ENCODE measurements at places on chromosomes 16 and 17.

DNA sequence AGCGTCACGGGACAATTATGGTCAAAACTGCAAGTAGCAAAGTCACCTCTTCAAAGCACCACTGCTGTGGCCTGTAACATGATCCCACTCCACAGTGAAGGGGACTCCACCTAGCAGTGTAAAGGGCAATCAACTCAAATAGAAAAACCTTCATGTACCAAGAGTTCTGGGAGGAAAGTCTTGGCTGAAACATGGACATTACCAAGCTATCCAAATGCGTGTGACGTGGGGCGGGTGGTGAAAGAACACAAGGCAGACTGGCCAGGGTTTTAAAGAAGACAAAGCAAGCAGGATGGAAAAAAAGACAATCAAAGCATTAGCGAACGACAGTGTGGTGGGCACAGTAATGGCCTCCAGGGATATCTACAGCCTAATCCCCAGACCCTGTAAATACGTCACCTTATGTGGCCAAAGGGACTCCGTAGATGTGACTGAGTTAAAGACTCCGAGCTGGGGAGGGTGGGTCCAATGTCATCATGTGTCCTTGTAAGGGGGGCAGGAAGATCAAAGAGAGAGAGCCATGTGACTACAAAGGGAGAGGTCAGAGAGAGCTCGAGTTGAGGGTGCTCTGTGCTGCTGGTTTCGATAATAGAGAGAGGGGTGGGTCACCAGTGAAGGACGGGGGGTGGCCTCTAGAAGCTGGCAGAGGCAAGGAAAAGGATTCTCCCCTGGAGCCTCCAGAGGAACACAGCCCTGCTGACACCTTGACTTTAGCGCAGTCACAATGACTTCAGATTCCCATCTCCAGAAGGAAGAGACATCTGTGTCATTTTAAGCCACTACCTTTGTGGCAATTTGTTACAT is 6.0 kb downstream of the HSDL1 start:
- peak; percentile 37 for DNase-seq

GRCh38 chr16:58128181-58128631 is 975 bp downstream of the CFAP20 start:
- no peak for DNase-seq

DNA sequence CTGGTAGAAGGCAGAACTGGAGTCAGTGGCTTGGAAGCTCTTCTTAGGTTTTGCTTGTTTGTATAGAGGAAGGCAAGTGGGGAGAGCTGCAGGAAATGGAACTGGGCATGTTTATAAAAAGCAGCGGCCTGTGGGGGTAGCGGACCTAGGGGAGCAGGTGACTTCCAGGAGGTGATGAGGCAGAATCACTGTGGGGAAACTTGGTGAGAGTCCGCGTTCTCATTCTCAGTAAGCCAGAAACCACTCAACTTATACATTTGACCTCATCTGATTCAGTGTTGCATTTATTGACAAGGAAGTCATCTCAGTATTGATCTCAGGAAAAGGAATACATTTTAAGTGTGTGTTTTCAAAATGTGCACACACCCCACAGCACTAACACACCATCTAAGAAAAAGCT is 299.8 kb downstream of the CNTNAP4 start:
- peak; percentile 8 for DNase-seq

DNA sequence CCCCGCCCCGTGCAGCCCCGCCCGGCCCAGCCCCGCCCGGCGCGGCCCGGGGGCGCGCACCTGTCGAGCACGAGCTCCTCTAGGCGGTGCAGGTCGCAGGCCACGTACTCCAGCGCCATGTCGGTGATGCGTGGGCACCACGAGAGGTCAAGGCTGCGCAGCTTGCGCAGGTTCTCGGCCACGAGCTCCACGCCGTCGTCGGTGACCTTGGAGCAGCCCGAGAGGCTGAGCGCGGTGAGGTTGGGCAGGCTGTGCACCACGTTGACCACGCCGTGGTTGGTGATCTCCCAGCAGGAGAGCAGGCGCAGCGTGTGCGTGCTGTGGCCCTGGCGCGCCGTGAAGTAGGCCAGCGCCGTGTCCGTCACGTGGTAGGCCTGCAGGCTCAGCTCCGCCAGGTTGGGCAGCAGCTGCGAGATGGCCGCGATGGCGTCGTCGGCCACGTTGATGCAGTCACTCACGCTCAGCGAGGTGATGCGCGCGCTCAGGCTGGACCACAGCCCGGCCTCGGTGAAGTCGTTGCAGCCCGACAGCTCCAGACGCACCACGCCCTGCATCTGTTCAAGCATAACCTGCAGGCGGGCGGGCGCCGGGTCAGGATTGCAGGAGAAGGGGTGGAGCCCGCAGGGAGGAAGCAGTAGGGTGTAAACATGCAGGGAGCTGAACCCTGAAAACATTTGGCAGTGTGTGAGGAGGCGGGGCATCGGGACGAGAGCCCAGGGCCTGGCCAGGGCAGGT is 5.3 kb upstream of the WDR24 start:
- peak; percentile 97 for DNase-seq

- no peak for DNase-seq
Measured at GRCh38 chr16:35792516-35793285, 2333.3 kb downstream of the TP53TG3F start.

GRCh38 chr17:68733241-68734176 is 132.3 kb upstream of the FAM20A start:
- no peak for DNase-seq
